Stimulated activated CD8-positive, alpha-beta memory T cell treated with anti-CD3 and anti-CD28 coated beads, Interleukin-2, amount 100 ng/mL, for 1 hour (primary cell): ENCODE measurements at places on chromosomes 3 and 15.

GRCh38 chr3:11300970-11301369, 28.8 kb downstream of the ATG7 start:
- DNase-seq = no peak

DNA sequence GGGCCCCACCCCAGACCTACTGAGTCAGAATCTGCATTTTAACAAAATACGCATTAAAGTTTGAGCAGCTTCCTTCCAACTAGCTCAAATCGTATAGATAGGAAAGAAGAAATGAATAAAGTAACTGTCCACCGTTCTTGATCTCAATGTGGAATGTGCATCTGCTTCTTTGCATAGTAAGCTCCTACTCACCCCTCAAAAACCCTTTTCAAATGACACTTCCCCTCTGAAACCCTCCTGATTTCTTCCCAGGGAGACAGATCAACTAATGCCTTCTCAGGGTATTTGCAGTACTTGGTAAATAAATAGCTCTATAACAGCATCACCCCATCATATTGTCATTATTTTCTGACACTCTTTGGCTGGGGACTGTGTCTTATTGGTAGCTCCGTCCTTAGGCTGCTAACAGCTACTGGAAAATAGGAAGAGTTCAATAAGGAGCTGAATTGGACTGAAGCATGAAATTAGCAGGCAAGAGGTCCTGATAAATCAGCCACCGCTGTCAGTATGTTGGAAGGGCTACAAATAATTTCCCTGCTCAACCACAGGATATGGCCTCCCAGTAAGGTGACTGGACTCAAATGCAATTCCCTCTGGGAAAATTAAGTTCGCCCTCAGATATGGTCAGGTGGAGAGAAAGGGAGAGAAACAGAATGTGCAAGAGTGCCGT, 10.2 kb downstream of the OXTR start:
- DNase-seq = no peak

DNA sequence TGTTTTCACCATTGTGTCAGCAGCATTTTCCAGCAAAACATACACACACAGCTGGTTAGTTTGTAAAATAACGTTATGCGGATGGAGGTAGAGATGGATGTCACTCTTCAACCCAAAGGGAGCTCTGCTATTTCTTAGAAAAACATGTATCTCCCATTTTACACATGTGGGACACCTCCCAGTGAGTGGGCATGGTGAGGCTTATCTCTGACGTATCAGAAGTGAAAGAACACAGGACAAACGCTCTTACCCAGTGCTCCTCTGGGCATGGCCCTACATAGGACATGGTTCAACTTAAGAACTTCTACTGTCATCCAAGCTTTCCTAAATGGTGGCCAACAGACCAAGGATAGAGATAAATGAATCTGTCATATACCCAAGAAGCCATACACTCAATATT, 2.1 kb downstream of the FAM240A start:
- no peak for DNase-seq

DNA sequence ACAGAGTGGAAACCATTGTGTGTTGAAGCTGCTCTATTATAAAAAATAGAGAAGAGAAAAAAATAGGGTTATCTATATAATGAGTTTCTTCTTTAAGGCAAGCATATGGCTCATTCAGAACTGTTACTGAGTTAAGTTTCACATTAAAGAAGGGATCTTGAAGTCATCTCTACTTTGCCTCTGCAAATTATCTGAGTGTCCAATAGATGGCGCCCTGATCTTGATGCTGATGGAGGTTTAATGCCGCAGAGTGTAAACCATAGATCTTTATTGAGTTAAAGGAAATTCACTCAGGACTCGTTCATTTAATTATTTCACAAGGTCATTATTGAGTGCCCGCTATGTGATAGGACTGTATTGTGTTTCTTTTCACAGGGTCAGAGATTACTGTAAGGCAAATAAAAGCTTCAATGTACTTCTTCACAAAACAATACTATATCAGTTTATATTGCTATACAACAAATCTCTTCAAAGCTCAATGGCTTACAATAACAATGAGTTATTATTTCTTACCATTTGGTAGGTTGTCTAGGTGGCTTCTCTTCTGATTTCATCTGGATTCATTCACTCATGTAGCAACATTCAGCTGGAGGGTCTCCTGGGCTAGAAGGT, 171.4 kb downstream of the NSUN3 start:
- DNase-seq = no peak

DNA sequence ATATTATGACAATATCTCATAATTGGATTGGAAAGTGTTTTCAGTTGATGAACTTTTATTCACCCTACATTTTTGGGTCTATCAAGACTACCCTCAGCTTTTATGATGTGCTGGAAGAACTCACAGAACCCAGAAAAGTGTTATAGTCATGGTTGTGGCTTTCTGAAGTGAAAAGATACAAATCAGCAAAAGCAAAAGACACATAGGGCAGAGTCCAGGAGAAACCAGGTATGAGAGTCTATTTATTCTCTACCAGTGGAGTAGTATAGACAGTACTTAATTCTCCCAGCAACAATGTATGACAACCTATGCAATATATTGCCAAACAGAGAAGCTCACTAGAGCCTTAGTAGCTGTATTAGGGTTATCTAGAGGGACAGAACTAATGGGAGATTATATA, 280.4 kb upstream of the TTC14 start:
- no peak for DNase-seq

GRCh38 chr3:39267631-39268548, 11.9 kb downstream of the CX3CR1 start:
- DNase-seq = peak; percentile 60

DNA sequence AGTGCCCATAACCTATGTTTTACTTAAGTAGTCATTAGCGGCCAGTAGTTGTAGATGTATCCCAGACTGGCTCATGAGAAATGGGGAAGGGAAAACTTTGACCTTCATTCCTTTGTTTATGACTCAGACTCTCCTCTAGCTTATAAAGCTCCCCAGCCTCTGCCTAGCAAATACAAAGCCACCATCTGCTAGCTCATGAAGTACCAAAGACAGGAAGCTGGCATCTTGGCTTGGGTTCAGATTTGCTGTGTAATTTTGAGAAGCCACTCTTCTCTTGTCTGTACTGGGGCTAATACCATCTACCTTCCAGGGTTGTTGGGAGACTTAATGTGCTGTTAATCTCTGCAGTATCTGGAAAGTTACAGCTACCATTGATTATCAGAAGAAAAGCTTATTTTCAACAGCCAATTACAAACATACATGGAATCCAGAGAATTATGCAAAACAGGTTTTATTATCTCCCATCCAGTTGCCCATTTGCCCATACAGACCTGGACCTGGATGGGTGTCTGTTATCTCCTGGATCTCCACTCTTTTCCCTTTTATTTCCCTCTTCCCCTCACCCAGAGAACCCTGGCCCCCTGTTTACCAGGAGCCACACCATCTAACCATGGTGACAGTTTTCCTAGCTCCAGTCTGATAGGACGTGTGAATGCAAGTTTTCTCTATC, 153.8 kb downstream of the SEMA6D start:
- DNase-seq = no peak

- no peak for DNase-seq
Measured at GRCh38 chr3:65935724-65936123, 103.0 kb downstream of the MAGI1 start.

- no peak for DNase-seq
Measured at GRCh38 chr15:78455749-78456148, 17.7 kb downstream of the IREB2 start.

DNA sequence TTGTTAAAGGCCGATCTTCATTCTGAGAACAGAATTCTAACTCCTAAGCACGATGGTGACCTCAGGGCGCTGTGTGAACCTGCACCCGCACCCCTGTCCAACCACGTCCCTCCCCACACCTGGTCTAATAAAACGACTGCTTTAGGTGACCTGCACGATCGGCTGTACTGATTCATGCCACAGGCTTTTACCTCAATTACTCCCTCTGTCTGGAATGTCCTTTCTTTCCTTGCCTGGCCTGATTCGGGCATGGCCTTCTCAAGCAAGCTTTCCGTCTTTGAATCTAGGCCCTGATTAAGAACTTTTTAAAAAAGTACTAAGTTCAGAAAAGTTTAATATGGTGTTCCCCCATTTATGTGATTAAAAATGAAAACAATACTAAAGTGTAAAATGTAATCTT, 842 bp upstream of the U2SURP start:
- no peak for DNase-seq

DNA sequence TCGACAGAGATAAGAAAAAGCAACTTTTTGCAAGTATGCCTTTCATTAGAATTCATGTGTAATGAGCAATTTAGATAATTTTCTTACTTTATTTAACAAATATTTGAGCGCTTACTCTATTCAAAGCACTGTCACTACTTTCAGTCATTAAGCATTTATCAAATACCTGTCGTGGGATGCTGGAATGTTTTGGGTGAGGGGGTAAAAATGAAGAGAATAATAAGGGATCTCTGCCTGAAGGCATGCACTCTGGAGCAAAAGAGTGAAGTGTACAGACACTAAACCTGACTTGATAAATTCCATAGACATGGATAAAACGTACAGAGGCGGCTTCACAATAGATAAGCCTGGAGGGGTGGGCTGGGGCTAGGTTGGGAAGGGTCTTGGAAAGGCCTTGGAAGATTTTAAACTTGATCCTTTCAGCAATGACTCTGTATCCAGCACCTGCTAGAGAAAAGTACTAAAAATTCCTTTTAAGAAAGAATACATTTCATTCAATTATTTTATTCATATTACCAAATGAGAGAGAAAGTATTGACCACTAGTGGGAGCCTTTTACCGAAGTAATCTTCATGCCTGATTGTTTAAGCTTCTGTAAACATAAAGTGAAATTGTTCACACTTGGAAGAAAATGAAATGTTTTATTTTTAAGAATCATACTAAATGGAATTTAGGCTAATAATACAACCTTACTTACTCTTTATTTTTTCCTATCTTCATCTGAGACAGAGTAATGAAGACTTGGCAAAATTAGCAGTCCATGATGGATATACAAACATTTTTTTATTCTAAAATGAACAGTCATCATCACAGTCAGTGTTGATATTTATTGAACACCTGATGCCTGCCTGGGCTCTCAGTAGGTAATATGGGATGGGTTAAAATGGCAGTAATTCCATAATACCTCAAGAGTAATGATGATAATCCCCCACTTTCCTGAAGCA, 113.2 kb downstream of the PPP2R3A start:
- DNase-seq = no peak

GRCh38 chr15:69025320-69025719, 10.8 kb downstream of the NOX5 start:
- DNase-seq = no peak

DNA sequence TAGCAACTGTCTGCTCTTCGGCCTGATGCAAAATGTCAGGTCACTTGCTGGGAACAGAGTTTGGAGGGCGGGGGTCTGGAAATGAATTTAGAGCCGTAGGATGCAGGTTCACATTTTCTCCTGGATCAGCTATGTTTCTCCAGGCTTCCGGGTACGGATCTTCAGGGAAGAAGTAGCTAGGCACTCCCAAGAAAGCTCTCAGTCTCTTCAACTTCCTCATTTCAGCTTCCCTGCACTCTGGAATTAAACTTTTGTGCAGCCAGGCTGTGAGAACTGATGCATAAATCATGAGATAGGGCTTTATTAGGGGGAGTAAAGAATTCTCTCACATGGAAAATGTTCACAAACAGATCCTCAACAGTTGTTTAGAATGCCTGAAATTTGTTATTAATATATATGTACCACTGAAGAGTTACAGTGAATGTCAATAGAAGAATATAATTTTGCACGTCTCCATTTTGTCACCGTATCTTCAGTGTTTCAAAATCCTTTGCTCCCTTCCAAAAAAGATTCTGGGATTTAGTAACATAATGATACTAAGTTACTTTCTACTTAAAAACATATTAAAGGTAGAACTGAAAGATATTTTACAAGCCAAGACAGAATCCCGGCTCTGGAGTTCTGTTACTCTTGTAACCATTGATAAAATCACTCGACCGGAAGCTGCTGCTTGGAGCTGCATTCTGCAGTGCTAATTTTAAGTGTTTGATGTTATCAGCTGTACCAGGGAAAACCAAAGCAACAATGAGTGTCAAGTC, 178.5 kb upstream of the P2RY1 start:
- no peak for DNase-seq

- no peak for DNase-seq
Measured at GRCh38 chr3:180390313-180390712, 211.7 kb upstream of the TTC14 start.

DNA sequence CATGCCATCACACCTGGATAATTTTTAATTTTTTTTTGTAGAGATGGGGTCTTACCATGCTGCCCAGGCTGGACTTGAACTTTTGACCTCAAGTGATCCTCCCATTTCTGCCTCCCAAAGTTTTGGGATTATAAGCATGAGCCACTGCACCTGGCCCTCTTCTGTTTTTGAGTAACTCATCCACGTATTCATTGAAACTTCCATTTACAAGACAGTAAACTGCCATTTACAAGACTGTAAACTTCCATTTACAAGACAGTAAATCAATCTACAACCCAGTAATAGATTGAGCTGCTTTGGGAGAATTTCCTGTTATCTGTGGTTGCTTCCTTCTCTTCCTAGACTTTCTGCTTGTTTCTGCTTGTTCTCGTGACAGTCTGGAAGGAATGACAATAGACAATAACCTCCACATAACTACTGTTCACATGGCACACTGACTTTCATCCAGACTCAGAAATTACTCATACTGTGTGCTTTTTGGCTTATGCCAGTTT, 114.7 kb upstream of the CCNL1 start:
- no peak for DNase-seq

DNA sequence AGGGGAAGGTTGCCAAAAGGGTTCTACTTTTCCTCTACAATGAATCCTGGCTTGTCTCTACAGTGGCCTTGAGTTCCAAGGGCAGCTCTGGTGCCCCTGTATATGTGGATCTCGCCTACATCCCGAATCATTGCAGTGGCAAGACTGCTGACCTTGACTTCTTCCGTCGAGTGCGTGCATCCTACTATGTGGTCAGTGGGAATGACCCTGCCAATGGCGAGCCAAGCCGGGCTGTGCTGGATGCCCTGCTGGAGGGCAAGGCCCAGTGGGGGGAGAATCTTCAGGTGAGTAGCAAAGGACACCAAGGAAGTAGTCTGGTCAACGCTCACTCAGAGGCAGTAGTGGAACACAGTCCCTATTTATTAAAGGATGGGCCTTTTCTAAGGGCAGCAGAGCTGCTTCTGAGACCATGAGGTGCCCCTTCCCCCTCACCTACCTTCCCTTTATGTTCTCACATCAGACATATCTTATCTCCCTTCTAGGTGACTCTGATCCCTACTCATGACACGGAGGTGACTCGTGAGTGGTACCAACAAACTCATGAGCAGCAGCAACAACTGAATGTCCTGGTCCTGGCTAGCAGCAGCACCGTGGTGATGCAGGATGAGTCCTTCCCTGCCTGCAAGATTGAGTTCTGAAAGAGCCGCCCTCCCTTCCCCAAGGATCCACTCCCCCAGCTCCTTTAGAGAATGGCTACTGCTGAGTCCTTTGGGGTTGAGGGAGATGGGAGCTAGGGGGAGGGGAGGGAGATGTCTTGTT, 12.4 kb downstream of the MAP1A start:
- no peak for DNase-seq

DNA sequence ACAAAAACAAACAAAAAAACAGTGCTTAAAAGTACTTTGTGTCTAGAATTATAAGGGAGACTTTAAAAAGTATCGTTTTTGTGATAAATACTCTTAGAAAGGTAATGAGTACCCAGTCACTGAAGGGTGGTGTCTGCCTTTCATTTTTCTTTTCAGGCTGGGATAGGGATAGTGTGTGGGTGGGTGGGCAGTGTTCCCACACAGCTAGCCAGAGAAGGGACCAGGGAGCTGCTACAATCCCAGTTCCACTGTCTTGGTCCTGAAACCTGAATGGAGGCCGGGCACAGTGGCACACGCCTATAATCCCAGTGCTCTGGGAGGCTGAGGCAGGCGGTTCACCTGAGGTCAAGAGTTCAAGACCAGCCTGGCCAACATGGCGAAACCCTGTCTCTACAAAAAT, 2.1 kb downstream of the GK5 start:
- DNase-seq = no peak

GRCh38 chr3:45207446-45207845, 18.6 kb downstream of the TMEM158 start:
- DNase-seq = no peak
